Stimulated activated CD4-positive, alpha-beta T cell treated with anti-CD3 and anti-CD28 coated beads, Interleukin-1b, Interleukin-23, amount 100 ng/mL, for 1 hour (primary cell): ENCODE measurements at places on chromosomes 3 and 15.

- no peak for DNase-seq
These were observed 363.6 kb downstream of the MECOM start for GRCh38 chr3:169299889-169300288.

GRCh38 chr3:28150465-28151206, 90.8 kb upstream of the CMC1 start:
- DNase-seq = no peak

- DNase-seq = no peak
These were observed 315.7 kb upstream of the SLCO3A1 start for GRCh38 chr15:91537856-91538255.

GRCh38 chr3:39102504-39103323, 4.7 kb downstream of the GORASP1 start:
- DNase-seq = no peak

GRCh38 chr3:129404610-129405009, 23.8 kb downstream of the EFCAB12 start:
- no peak for DNase-seq

- DNase-seq = no peak
These were observed 63.4 kb downstream of the CACNA2D3 start for GRCh38 chr3:54185740-54186139.

- no peak for DNase-seq
These were observed 903 bp upstream of the ZSCAN2 start for GRCh38 chr15:84599906-84600305.

GRCh38 chr3:66816090-66816761, 181.9 kb upstream of the KBTBD8 start:
- DNase-seq = no peak

DNA sequence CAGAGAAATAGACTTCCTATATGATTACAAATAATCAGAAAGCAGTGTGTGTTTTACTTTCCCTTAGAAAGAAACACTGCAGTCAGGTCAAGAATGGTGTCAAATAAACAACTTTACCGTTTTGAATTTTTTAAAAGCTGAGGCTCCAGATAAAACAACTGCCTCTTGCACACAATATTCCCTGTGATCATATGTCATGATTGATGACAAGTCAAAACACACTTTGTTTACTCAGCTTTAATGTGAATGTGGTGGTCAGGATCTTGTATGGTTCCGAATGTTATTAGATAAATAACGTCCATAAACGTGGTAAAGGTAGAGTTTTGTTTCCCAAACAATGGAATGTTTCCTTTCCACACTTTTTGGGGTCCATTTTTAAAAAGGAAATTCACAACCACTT, 428.4 kb upstream of the MDFIC2 start:
- DNase-seq = no peak

- no peak for DNase-seq
These were observed 21.3 kb downstream of the VGLL3 start for GRCh38 chr3:86969500-86970189.

DNA sequence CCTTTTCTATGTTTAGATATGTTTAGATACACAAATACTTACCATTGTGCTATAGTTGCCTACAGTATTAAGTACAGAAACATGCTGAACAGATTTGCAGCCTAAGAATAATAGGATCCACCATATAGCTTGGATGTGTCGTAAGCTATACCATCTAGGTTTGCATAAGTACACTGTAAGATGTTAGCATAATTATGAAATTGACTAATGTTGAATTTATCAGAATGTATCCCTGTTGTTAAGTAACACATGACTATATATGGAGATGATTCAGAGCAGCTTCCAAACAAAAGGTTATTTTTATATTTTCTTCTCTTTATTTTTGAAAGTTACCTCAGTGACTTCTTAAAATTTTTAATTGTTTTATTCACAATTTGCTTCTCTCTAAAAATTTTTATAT, 2.4 kb downstream of the SLC28A2 start:
- no peak for DNase-seq

- no peak for DNase-seq
These were observed 58.9 kb downstream of the RAB7A start for GRCh38 chr3:128784843-128785242.

GRCh38 chr3:127483902-127484591, 106.5 kb downstream of the TPRA1 start:
- no peak for DNase-seq

DNA sequence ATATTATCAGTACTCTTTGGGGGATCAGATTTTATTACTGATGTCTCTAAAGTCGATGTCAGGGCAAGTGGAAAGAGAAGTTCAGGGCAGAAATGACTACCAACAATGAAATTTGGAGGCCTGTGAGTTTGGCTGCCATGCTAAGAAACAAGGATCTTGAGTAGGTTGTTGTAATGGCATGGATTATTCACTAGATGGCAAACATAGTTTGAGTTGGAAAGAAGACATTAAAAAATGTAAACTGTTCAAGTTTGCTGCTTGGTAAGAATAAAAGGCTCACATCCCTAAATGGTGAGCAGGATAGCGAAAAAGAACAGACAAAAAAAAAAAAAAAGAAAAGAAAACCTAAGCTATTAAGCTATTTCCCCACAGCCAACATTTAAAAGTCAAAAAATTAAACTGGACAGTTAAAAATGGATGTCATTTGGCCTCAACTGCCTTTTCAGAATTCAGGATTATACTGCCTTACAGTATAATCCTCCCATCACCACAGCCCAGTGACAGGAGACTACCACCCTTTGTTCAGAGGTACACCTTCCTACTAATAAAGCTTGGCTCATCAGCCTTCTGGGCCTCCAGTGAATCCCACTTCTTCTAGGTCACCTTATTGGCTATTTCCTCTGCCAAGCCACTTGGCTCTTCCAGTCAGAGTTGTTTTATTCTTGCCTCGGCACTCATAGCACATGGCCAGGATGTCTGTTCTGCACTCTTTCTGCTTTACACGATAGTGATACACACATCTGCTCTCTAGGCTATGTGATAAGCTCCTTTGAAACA, 163.7 kb downstream of the PLD1 start:
- no peak for DNase-seq

GRCh38 chr3:13317596-13318320, 102.4 kb downstream of the NUP210 start:
- no peak for DNase-seq

DNA sequence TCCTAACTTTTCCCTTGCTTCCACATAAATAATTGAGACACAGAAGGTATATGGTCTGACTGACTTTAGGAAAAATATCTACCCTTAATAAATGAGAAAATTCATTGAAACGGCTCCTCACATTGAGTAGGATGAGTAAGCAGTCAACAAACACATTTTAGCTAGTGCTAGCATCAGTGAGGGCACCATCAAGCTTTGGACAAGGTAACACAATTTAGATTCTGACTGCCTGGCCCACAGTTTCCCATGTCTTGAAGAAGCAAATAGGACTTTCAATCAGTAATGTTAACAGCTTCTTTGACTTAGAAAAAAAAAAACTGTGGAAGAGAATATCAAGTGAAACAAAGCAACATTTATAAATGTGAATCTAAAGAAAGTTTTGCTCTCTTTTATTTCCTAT, 70.1 kb upstream of the MBNL1 start:
- DNase-seq = no peak

DNA sequence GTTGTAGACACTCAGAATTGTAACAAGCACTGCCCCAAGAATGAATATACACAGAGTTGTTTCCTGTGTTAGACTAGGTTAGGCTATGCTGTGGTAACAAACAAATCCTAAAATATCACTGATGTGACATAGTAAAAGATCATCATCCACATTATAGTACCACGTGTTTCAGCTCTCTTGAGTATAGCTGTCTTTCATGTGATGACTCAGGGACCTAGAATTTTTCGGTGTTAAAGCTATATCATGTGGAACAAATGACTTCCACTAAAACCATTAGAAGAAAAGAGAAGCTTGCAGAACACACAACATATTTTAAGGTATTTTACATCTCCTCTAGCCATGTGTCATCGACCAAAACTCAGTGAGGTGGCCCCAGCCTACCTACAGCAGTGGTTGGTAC, 307.9 kb upstream of the RBMS3 start:
- no peak for DNase-seq

- DNase-seq = no peak
These were observed 8.2 kb downstream of the SLC27A2 start for GRCh38 chr15:50190166-50190570.

- DNase-seq = no peak
These were observed 42.5 kb upstream of the DYNC1LI1 start for GRCh38 chr3:32613183-32613582.

DNA sequence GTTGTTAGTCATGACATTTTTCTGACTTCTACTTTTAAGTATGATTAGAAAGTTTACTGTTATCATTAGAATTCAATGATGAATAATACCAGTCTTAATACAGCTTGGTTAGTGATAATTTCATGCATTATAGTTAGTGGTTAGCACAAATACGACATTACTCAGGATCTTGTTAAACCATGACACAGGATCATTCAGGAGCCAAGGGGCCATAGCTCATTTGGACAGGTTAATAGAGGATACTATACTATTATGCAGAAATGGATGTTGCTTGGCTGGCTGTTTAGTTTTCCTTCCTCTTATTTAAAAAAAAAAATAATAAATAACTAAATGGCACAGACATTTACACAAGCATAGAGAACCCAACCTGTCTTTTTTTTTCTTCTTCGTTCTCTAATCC, 55.5 kb downstream of the NSUN3 start:
- DNase-seq = no peak

DNA sequence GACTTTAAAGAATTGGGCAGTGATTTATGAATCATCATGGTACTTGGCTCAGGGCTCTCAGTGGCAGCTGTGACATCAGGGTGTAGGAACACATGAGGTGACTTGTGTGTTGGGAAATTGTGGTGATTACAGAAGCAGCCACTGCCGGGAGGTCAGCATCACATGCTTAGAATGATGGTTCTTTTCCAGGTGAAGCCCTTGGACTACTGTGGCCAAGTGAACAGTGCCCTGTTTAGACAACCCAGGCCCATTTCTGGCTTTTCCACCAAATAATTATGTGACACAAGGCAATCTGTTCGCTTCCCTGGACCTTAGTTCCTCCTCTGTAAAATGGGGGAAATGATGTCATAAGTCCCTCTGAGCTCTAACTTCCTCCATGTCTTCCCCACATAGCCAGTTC, 139.7 kb upstream of the ROPN1 start:
- no peak for DNase-seq

DNA sequence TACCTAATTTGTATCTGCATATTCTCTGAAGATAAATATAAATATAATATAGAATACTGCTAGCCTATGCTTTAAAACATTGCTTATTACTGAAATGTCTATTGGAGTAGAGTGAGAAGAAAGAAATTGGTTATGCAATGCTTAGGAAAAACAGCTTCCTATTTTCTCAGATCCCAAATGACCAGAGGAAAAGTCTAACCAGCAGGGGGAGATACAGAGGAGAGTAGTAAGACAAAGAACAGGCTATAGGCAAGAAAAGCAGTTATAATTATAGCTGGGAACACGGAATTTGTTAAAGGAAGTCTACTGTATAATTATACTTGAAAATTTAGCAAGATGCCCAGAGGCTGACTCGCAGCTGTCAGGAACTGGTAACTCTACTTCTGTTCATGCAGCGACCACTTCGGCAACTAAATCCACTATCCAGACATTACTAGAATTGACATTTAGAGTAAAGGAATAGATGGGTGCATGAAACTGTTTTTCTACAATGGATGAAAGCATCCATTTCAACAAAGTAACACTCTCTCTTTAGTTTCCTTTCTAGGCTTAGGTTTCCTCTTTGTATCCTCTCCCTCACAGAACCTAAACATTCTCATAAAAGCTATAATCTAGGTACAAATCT, 97.2 kb downstream of the TBC1D5 start:
- no peak for DNase-seq

GRCh38 chr15:77974098-77974414, 103.5 kb downstream of the TBC1D2B start:
- DNase-seq = no peak

DNA sequence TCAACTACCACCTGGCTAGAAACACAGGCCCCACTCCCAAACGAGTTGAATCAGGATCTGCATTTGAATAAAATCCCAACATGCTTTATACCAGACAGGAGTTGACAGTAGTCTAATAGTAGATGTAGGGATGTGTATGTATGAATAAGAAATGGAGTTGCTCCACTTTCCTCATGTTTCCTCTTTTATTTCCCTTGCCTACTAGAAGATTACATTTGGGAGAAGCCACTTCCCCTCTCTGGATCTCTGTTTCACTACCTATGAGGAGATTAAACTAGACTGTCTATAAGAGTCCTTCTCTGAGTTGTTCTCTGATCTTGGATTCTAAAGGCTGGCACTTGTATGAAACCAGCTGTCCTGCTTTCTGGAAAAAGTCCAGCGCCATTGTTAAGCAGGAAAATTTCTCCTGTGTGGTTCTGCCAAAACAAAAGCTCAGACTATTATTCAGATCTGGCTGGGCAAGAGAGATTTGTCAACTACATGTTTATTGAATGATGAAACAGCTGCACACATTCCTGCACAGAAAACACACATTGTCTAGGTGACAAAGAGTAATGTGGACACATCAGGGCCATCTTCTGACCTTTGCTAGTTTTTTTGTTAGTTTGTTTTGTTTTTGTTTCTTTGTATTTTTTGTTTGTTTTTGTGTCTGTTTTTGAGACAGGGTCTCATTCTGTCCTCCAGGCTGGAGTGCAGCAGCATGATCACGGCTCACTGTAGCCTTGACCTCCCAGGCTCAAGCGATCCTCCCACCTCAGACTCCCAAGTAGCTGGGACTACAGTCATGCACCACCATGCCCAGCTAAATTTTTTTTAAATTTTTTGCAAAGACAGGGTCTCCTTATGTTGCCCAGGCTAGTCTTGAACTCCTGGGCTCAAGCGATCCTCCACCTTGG, 29.9 kb downstream of the ACP3 start:
- no peak for DNase-seq

GRCh38 chr3:25689226-25689625, 24.5 kb upstream of the TOP2B start:
- no peak for DNase-seq

DNA sequence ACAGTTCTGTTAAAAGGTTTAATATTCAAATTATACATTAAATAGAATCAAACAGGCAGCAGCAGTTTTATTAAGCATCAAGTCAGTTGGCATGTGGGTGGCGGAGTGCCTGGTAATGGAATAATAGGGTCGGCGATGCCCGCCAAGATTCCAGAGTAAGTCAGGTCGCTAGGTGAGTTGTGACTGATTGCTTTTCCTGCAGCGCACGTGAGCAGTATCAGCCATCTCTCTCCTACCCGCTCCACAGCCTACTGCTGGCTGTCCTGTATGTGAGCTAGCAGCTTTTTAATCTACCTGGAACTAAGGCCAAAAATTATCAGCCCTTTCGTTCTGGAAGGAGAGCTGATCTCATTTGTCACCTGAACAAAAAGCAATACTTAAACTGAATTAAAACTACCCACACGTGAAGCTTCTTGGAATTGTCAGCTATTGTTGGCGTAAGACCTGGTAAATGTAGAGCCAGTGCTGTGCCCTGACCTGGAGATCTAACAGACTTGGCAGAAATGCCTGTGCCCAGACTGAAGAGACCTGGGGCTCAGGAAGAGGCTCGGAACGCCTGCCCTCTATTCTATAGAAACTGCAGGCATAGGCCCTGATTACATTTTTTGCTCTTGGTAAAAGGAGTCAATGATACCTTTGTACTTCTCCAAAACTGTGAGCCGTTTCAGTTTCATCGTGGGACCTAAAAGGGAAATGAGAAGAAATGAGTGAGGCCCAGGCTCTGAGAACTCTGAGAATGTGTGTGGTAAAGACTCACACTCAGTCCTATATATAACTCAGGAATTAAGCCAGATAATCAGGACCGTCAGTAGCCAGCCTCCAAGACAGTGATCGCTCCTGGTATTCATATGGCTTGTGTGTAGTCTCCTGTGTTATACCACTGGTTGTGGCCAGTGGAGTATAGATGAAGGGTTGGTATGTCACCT, 21.9 kb downstream of the IDH3A start:
- DNase-seq = no peak
